ENCODE measurements at places on chromosomes 5 and 9.

DNA sequence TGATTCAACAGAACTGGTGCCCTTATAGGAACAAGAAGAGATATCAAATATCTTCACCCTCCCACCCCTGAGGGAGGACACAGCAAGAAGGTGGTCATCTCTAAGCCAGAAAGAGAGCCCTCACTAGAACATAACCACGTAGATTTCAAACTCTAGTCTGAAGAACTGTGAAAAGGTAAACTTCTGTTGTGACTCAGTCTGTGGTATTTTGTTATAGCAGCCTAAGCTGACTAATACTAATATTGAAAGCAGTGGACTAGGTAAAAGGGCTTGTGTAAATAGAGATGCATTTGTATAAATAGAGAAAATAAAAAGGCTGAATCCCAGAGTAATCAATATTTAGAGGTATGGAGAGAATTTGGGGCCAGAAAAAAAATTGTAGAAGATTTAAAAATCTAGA is 157.6 kb upstream of the CCNH start:
- DNase-seq = no peak

DNA sequence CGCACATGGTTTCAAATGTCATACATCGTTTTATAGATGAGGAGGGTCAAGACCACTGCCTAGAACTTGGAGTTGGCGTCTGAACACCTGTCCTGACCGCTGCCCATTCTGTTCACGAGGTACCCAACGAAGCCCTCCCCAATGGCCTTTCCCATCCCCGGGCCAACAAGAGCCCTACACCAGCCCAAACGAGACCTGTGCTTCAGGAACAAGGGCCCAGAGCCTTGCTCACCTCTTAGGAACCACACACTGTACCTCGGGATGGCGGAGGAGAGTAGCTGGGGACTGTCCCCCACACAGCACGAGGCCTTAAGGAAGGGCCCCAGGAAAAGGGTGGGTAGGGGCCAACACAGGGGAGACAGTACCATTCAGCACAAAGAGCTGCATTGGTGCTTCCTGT is 3.0 kb downstream of the SURF6 start:
- DNase-seq = no peak

DNA sequence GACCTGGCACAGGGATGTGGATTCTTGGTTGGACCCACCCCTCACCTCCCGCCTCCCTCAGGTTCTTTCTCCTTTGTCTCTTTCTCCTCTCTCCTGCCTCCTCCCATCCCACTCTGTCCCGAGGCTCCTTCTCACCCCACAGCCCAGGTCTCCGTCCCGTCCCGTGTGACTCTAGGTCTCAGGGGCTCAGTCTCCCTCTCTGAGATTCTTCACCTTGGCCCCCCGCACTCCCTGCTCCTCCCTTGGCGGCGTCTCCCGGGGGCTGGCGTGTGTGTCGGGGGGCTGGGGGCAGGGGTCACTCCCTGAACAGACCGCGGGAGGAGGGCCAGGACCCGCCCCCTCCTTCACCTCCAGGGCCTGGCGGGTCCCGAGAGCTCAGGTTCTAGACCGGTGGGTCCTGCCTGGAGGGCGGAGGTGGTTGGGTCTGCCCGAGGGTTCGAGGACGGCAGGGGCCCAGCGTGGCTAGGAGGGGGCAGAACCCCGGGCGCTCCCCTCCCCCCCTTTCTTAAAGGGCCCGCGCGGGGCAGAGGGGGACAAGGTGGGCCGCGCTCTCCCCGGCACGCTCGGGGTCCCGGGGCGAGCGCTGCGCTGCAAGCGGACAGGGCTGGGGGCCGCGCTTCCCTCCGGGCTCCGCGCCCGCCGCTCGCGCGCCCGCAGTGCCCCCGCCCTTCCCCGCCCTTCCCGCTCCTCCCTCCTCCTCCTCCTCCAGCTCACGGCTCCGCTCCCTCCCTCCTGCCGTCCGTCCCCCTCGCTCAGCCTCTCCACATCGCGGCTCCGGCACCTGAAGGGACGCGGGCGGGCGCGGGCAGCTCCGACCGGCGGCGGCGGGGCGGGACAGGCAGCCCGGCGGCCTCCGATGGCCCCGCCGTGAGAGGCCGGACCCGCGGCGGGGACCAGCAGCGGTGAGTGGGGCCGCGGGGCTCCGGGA is at the start of gene PSD2:
Gene PSD2, plus strand, starts transcription at position 735 of the 928 bp plus-strand sequence. CDS start 13,633 bp downstream, outside the sequence.
- DNase-seq = no peak

DNA sequence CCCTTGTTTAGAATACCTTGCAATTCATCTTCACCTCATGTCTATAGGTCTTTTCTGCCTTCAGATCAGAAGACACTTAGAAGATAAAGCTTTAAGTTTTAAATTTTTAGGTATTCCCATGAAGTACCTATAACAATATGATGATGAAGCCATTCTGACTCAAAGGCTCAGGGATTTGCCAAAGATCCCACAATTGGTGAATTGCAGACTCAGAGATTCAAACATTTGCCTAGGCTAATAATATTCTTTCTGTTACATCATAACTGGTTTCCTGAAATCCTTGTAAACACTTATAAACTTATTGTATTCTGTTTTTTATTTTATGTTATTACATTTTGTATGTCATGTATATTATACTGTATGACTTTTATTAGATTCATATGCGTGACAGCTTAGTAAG is 62.8 kb upstream of the ZFAND5 start:
- no peak for DNase-seq

DNA sequence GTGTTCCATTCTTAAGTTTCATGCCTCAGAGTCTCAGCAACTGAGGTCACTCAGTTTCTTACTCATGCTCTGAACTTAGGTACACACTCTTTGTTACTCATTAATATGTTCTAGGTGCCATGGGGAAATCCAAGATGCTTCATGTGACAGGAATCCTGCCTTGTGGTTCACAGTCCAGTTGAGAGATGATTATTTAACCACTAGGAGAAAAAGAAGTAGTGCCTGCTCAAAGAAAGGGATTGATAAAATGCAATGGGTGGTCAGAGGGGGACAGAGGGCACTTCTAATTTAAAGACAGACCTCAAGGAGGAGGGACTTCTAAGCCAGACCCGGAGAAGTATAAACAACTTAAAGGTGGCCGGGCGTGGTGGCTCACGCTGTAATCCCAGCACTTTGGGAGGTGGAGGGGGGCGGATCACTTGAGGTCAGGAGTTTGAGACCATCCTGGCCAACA is 69.0 kb downstream of the UGCG start:
- DNase-seq = no peak

DNA sequence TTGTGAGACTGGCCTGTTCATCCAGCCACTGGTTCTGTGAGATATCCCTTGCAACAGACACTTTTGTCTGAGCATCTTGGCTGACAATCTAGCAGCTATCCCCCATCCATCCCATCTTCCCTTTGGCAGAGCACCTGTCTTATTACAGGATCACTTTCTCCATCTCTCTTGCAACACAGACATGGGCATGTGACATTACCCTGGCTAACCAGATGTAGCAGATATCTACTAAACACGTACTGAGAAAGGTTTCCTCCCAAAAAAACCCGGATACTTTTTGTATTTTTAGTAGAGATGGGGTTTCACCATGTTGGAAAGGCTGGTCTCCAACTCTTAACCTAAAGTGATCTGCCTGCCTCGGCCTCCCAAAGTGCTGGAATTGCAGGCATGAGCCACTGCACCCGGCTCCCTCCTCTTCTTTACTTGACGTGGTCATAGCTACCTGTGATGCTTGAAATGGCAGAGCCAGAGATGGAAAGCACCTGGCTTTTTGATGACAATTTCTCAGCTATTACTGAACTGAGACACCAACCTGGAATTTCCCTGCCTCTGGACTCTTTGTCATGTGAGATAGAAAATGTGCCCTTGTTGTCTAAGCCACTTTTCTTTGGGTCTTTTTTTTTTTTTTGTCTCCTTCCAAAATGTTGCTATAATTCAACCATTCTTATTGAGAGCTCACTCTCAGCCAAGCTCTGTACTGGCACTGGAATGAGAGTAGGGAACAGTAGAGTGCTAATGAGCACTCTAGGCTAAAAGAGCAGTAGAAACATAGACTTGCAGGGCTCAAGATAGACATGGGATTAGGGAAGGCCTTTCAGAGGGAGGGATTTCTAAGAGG is 32.6 kb downstream of the FNBP1 start:
- DNase-seq = no peak

DNA sequence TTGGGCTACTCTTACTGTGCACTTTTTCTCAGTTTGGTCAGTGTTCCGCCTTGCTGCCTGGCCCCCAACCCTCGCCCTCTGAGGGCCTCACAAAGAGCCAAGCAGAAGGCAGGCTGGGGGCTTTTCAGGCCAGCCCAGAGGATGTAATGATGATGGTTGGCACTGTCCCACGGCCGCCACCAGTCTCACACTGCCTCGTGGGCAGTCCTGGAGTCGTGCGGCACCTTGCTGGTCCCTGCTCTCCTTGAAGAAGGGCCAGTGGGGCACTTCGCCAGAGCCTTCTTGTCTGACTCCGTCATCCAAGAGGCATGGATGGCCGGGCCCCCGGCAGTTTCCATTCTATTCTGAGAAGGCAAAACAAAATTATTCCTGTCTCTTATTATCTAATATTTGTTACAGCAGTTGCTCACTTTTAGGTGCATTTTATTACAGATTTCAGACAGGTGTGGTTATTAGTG is 21.0 kb downstream of the TENT4A start:
- no peak for DNase-seq

GRCh38 chr5:9894571-9895301 is 264.6 kb upstream of the TAS2R1 start:
- no peak for DNase-seq

GRCh38 chr5:14234204-14234603 is 91.1 kb downstream of the TRIO start:
- DNase-seq = no peak

GRCh38 chr9:80875947-80876346 is 813.4 kb downstream of the TLE1 start:
- no peak for DNase-seq

- DNase-seq = no peak
Observed at GRCh38 chr5:136129445-136129844, 3.2 kb upstream of the SMAD5 start.

GRCh38 chr9:125696106-125696647 is 10.8 kb downstream of the MAPKAP1 start:
- no peak for DNase-seq

DNA sequence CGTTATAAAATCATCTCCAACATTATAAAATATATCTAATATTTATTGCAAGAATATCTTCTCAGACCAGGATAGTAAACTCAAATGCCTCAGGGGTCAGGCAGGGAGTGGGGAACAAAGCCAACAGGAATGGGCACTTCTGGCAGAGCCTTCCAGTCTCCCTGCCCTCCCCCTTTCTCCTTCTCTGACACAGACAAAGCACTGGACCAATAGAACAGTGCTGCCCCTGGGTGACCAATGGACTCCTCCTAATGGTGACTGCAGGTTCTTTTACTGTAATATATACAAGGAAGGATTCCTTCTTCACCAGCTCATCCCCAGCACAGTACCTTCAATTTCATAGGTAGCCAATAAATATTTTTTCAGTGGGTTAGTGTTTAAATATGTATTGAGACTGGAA is 31.1 kb upstream of the MAMDC2 start:
- DNase-seq = no peak

DNA sequence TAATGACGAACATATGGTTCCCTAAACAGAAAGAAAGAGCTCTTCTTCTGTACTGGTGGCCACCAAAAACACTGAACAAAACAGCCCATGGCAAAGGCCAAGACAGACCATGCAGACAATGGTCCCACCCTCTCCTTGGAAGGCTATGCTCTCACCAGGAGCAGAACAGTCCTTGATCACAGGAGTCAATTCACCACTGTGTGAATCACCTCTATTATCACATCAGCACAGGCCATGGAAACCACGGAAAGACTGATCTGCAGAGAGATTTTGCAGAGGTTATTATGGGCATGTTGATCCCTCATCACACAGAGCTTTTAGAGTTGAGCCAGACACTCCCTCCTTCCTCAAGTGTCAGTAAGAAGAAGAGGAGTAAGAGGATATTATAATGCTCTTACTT is 134.0 kb upstream of the RASEF start:
- no peak for DNase-seq

DNA sequence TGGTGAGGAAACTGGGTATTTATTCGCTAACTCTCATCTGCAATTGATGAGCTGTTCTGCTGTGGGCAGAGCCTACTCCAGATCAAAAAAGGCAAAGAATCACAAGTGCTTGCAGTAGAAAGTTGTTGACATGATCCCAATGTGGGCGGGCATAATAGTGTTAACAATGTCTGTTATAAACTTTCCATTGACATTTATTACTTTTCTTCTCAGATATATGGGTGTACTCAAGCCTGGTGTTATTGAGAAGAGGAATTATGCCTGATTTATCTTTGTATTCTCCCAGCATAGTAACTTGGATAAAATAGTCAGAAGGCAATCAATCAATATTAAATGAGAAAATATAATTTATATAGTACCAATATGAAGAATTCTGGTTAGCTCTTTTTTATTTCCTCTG is 47.8 kb downstream of the ZNF474 start:
- no peak for DNase-seq

- no peak for DNase-seq
Observed at GRCh38 chr5:74324556-74324955, 316.0 kb downstream of the ENC1 start.

GRCh38 chr9:28287455-28287854 is 714.2 kb upstream of the C9orf72 start:
- no peak for DNase-seq

DNA sequence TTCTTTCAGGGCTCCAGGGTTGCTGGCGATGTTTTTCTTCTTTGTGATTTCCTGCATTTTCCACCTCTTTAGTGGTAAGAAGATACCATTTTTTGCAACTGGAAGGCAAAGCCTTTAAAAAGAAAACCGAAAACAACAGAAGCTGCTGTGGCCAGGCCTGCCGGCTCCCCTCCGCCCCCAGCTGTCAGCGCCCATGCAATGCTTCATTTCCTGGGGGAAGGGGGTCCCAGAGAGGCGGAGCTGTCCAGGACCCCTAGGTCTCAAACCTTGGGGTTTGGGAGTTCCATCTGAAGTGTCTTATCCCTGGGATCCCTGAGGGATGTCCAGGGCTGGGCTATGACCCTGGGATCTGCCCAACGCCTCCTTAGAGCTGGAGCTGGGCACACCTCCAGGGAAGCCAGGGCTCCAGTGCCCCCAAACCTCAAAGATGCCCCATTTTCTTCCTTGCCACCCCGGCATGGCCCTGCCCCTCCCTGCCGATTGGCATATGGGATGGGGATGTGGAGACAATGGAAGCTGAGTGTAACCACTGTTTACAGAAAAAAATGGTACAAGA is 257.2 kb upstream of the MVB12B start:
- no peak for DNase-seq

- no peak for DNase-seq
Observed at GRCh38 chr9:101140764-101141163, 112.2 kb downstream of the PLPPR1 start.

DNA sequence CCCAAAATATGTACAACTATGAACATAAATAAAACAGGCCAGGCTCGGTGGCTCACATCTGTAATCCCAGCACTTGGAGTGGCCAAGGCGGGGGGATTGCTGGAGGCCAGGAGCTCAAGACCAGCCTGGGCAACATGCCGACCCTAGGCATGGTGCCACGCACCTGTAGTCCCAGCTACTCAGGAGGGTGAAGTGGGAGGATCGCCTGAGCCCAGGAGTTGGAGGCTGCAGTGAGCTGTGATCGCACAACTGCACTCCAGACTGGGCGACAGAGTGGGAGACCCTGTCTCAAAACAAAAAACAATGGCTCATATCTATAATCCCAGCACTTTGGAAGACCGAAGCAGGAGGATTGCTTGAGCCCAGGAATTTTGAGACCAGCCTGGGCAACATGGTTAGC is 1.5 kb downstream of the HAUS6 start:
- no peak for DNase-seq

GRCh38 chr9:84054341-84055010 is 73.9 kb downstream of the RMI1 start:
- DNase-seq = no peak

GRCh38 chr9:98551511-98552286 is 157.0 kb downstream of the GABBR2 start:
- DNase-seq = no peak

Data from activated CD8-positive, alpha-beta memory T cell treated with anti-CD3 and anti-CD28 coated beads for 48 hours (primary cell).